ENCODE measurements at places on chromosomes 7 and 10.

- no peak for DNase-seq
Measured at GRCh38 chr10:17685233-17685840, 41.4 kb downstream of the STAM start.

GRCh38 chr10:120455004-120455403 is 2.0 kb upstream of the PLPP4 start:
- DNase-seq: no peak

DNA sequence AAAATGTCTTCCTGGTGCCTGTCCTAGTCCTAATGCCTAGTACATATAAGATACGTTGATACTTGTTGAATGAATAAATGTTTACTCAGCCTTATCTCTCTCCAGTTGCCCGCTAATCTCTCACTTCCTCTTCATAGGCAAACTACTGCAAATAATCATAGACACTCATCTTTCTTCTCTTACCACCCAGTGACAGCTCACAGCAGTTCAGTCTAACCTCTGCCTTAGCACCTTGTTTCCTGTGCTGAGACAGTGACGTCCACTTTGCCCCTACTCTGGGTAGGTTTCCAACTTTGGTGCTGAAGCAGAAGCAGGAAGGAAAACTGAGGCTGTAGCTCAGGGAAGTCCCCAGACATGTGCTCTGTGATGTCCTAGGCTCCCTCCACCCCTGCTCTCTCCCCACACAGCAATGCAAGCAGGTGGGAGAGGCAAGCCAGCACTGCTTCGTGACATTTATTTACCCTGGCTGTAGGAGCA is 45.5 kb upstream of the RHOBTB1 start:
- no peak for DNase-seq

- no peak for DNase-seq
Measured at GRCh38 chr7:50714857-50715256, 67.8 kb downstream of the GRB10 start.

DNA sequence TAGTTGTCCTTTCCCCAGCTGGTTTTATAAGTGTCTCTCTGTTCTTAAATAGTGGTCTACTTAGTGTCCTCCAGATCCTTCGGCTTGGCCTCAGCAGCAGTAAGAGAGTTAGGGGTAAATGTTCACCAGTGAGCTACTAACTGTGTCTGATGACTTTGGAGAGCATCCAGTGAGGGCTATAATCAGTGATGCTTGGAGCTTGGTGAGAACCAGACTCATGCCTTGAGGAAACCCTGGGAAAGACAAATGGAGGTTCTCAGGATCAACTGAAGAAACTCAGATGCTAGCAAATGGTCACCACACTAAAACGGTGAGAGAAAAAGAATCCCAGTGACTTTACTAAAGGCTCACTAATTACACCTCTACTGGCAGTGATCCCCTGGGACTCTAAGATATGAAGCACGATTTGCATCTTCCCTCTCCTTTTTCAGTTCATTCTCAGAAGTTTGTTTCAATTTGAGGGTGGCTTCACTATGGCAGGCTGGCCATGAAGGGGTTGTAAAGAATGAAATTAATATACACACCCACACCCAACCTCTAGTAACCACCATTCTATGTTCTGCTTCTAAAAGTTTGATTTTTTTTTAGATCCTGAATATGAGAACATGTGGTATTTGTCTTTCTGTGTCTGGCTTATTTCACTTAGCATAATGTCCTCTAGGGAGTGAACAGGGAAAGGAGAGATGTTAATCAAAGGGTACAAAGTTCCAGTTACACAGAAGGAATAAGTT is 177.9 kb downstream of the PDE1C start:
- DNase-seq: no peak

DNA sequence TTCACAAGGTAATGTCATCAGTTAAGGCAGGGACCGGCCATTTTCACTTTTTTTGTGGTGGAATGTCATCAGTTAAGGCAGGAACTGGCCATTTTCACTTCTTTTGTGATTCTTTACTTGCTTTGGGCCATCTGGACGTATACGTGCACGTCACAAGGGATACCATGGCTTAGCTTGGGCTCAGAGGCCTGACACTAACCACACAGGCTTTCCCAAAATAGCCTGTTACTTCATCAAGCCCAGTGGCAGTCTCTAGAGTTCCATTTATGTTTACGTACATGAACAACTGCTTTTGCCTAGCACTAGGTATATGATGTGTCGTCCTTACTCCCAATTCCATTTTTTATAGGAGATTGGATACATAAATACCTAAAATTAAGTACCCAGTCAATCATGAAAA is 237.9 kb downstream of the C7orf25 start:
- DNase-seq: no peak

GRCh38 chr10:31594347-31594873 is 275.4 kb downstream of the ZEB1 start:
- no peak for DNase-seq

DNA sequence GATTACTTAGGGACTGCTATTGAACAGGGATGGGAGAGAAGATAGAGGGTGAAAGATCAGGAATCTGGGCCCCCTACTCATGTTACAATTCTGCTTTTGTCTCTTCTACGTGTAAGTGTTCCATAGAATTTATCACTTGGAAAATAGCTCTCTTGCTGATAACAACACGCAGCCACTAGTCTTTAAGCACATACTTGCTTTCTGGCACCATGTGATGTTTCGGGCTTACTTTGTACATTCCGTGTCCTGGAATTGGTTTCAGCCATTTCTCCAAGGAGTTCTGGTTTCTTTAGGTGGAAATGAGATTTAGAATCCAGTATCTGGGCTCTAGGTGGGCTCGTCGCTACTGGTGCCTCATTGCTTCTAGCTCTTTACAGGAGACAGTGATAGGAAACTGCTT is 59.7 kb downstream of the TFAM start:
- peak; percentile 3 for DNase-seq

DNA sequence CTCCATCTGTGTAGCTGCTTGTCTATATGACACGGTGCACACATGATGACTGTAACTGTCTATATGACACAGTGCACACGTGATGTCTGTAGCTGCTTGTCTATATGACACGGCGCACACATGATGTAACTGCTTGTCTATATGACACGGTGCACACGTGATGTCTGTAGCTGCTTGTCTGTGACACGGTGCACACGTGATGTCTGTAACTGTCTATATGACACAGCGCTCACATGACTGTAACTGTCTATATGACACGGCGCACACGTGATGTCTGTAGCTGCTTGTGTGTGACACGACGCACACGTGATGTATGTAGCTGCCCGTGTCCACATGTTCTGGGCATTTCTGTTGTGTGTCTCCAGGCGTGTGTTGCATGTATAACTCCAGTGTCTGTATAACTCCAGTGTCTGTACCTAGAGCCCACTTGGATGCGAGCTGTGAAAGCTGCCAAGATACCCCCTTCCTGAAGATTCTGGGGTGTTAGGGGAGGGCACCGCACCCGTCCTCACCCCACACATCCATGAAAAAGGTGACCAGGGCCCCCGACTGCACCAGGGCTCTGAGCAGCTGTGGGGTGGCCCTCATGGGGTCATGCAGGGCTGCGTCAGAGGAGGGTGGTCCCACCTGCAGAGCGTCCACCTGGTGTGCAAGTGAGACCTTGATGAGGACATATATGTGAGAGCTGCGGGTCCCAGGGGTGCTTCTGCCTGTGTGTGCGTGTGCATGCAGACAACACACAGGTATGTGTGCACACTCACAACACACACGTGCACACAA is 137.9 kb downstream of the ELFN1 start:
- no peak for DNase-seq

- no peak for DNase-seq
Measured at GRCh38 chr7:151013356-151013732, 10.9 kb downstream of the ATG9B start.

DNA sequence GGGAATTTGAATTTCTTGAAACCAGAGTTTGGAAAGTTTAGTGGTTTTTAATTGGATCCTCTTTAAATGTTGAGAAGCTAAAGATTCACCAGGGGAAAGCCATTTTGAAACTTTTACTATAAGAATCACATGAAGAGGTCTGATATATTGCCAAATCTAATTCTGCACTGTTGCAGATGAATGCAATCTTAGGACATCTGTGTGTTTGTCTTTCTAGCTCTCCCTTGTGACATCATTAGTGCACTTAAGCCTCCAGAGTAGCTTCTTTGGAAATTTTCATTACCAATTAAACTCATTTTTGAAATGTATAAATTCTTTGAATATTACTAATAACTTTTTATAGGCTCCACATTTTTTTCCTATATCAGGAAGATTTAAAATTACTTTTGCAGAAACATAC is 160.2 kb downstream of the BICC1 start:
- no peak for DNase-seq

GRCh38 chr10:114431414-114432135 is 27.3 kb upstream of the AFAP1L2 start:
- DNase-seq: no peak

GRCh38 chr7:100159099-100159623 is 638 bp upstream of the TRAPPC14 start:
- no peak for DNase-seq

DNA sequence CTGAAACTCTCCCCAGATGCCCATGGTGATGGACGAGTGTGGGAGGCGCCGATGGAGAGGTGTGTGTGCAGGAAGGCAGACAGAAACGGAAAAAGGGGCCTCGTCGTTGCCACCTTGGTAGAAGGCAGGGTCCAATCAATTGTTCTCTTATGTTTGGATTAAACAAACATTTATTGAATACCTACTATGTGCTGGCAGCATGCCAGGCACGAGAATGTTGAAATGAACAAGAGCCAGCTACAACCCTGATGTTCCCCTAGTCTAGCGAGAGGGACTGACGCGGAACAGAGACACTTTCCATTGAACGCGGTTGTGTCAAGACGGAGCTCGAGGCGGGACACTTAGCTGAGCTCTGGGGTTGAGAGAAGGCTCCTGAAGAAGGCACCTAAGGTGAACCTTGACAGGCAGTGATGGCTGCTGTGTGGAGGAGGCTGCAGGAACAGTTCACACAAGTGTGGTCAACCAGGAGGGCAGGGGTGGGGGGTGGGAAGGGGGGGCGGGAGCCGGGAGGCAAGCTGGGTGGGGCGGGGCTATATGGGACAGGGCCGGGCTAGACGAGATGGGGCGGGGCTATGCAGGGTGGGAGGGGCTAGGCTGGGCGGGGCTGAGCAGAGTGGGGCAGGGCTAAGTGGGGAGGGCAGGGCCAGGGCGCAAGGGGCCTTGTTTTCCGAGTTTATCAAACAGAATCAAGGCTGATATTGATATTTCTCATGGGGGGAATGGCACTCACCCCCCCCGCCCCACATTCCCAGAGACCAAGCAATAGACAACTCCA is 181.0 kb downstream of the GATA3 start:
- no peak for DNase-seq

GRCh38 chr10:78959924-78960285 is 108.9 kb upstream of the ZMIZ1 start:
- no peak for DNase-seq

DNA sequence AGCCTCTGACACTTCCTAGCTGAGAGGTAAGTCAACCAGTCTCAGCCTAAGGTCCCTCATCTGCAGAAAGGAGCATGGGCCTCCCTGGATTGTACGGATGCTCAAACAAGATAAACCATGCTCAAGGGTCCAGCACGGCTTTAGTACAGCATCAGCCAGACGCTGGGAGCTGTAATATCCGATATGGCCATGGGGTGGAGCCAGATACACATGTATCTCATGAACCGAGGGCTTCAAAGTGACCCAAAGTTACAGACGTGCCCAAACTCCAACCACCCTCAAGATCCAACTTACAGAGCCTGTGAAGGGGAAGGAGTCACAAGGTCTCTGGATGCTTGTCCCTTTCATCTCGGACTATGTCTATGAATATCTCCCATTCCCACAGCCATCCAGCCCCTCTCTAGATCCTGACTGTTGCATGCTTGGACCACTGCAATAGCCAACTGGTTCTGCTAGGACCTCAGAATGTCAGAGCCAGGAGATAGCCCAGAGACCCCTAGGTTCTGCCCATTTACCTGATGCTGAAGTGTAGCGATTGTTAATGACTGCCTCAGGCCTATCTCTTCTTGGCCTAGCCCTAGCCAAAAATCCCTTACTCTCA is 142.4 kb downstream of the SH3PXD2A start:
- peak; percentile 86 for DNase-seq

DNA sequence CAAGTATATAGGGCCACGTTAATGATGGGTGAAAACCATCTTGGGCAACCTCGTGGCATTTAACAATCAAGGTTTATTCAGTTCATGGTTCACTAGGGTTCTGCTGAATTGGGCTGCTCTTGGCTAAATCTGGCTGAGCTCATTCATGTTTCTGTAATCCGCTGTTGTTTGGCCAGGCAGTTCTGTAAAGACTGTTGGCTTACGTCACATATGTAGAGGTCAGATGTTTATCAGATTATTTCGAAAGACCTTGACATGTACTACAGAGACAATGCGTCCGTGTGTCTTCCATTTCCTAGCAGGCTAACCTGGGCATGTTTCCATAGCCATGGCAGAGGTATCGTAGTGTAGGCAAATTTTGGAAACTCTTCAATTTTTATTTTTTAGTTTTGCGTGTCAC is 190.0 kb upstream of the ZWINT start:
- DNase-seq: no peak

DNA sequence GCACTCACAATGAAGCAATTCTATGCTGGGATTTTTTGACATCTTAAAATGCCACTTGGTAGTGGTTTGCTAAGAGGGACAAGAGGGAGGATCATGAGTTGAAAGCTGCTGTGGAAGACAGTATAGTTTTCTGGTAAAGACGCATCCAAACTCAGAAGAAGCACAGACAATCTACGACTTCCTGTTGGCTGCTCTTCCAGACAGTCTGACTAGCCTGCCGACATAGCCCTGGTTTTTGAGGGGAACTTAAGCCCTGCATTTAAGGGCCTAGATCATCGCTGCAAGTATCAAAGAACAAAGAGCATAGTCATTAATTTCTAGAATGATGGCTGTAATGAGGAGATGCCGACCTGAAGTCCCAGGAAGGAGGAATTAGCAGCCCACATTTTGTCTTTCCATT is 99.9 kb upstream of the IKZF1 start:
- no peak for DNase-seq

- DNase-seq: no peak
Measured at GRCh38 chr10:12513003-12513365, 163.6 kb downstream of the CAMK1D start.

DNA sequence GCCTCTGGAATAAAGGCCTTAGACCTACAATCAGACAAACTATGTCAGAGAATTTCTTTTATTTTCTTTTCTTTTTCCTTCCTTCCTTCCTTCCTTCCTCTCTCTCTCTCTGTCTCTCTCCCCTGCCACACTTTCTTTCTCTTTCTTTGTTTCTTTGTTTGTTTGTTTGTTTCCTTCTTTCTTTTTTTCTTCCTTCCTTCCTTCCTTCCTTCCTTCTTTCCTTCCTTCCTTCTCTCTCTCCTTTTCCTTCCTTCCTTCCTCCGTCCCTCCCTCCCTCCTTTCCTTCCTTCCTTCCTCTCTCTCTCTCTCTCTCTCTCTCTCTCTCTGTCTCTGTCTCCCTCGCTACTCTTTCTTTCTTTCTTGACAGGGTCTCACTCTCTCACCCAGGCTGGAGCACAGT is 242.6 kb downstream of the GATA3 start:
- DNase-seq: no peak

GRCh38 chr7:498678-499641 is 20.7 kb downstream of the PDGFA start:
- DNase-seq: no peak

- DNase-seq: peak; percentile 37
Measured at GRCh38 chr7:51309361-51310130, 7.1 kb downstream of the COBL start.

GRCh38 chr10:112135604-112136003 is 48.0 kb downstream of the GPAM start:
- no peak for DNase-seq

Data from neural progenitor cell (in vitro differentiated cells).